ENCODE measurements at places on chromosomes 5 and 9.

GRCh38 chr9:82651474-82651873 is 411.5 kb downstream of the RASEF start:
- DNase-seq, result no peak

DNA sequence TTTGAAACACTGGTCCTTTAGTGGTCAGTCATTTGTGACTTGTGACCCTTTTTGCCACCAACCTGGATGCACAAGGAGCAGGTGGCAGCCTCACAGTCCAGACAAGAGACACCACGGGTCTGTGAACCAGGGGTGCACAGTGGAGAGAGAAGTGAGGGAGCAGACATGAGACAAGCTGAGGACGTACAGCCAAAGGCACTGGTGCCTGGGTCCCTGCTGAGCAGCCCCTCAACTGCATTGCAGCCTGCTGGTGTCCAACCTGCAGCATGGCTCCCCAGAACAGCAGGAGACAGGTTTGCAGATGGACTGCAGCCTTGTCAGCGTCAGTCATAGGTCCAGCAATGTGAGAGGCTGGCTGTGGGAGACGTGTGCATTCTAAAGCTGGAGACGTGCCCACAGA is 124.2 kb upstream of the FSTL4 start:
- DNase-seq, result no peak

DNA sequence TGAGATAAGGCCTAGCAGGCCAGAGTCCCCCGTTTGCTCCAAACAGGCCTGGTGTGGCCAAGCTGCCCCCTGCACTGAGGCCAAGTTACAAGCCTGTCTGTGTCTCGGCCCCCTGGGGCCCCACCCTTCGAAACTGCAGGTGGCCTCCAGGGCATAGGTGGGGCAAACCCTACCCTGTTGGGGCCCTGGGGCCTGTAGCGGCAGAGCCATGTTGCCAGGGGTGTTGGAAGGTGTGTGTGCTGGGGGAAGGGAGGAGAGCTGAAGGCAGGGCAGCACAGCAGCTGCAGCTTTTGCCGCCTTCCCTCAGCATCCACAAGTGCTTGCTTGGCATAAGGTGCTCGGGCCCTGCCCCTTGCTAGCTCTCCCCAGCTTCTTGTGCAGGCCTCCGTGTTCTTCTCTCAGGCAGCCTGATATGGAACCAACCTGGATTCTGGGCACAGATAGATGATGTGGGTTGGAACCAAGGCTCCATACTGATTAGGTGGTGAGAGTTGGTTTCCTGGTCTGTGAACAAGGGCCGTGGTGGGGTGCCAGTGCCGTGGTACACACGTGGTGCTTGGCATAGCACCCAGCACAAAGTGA is 12.7 kb downstream of the IRF1 start:
- no peak for DNase-seq

DNA sequence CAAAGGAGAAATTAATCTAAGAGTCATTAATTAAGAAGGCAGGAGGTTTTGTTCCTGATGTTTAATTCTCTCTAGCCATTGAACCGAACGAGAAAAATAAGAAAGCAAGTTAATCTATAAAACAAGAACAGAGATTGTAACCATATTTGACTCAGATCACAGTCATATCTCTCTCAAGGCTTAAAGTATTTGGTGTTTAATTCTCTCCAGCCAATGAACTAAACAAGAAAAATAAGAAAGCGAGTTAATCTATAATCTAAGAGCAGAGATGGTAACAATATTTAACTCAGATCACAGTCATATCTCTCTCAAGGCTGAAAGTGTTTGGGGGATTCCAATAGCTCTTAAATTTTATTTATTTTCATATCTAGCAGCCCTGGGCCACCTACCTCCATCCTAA is 74.4 kb upstream of the SHISAL2B start:
- no peak for DNase-seq

- DNase-seq, result no peak
Measured at GRCh38 chr5:178122346-178122745, 8.5 kb upstream of the RMND5B start.

DNA sequence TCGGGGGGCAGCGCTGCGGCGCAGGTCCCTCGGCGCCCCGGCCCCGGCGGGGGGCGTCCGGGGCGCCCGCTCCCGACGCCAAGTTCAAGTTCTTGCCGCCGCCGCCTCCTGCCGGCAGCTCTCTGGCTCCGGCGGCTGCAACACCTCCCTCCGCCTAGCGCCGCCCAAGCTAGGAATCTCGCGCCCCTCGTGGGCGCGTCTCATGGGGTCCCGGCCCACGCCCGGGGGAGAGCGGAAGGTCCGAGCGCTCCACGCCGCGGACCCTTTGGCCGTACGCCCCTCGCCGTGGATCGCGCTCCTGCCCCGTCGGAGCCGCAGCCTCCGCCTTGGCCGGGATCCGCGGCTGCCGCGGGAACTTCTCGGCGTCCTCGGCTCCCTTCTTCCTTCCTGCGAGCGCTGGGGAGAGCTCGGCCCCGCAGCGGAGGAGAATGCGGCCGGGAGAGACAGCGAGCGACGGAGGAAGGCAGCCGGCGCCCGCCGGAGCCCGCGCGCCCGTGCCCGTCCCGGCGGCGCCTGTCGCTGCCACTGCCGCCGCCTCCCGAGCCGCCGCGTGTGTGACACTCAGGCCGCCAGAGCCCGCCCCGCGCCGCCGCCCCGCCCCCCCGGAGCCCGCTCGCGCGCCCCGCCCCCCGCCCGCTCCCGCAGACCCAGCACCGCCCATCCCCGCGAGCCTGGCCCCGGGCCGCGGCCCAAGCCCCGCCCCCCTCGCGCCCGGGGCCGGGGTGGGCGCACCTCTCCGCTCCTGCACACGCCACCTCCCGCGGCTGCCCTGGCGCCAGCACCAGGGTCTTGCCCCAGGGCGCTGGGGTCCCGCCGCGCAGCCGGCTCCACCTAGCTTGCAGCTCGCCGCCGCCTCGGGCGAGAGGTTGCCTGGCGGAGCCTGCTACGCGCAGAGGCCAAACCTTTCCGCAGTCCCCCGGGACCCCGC is at the start of gene SHB:
SHB (minus strand) TSS at position 527 of the 928 bp plus-strand sequence. CDS start 582 bp downstream, outside the sequence.
- DNase-seq, result peak; percentile 57

GRCh38 chr9:87954230-87954629 is 20.1 kb downstream of the CDK20 start:
- DNase-seq, result no peak

DNA sequence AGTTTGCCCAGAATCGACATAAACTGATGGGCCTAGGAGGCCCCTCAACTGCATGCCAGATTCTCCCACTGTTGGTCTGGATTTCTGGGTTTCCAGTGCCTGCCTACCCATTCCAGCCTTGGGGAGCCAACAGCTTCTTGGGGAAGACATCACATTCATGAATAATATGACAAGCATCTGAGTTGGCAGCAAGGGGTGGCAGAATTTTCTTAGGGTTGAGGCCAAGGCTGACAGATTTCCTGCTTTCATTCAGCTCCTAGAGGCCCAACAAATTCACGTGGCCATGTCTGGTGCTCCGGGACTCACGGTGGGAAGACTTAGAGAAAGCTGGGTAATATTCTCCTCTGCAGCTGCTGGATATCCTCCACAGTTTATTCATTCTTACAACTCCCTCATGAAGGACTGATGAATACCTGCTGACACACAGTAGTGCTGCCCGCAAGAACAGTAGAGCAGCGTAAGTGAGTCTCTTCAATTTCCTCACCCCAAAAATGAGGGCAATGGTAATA is 305.0 kb upstream of the TNC start:
- DNase-seq, result no peak

- peak; percentile 10 for DNase-seq
Measured at GRCh38 chr9:134738869-134739659, 97.5 kb downstream of the COL5A1 start.

GRCh38 chr9:107367727-107368502 is 84.8 kb downstream of the RAD23B start:
- DNase-seq, result no peak

GRCh38 chr5:14257995-14258403 is 114.9 kb downstream of the TRIO start:
- no peak for DNase-seq

DNA sequence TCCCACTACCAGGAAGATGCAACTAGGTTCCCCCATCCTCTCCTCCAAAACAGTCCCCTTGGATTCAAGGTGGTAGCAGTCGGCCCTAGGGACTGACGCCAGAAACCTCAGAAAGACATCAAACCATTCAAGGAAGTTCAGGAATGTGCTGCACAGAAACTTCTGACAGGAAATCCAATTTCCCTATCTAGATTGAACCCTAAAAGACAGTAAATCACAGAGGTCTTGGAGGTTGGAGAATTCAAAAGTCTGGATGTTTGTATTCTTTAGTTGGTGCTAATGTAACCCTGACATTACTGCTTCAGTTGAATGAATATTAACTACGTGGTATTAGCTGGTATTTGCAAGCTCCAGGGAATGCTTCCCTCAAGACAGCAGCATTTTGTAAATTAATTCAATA is 125.3 kb downstream of the SYK start:
- no peak for DNase-seq

GRCh38 chr9:95880021-95880690 is 4.7 kb downstream of the ERCC6L2 start:
- DNase-seq, result no peak

GRCh38 chr5:74375271-74375670 is 265.3 kb downstream of the ENC1 start:
- DNase-seq, result no peak

DNA sequence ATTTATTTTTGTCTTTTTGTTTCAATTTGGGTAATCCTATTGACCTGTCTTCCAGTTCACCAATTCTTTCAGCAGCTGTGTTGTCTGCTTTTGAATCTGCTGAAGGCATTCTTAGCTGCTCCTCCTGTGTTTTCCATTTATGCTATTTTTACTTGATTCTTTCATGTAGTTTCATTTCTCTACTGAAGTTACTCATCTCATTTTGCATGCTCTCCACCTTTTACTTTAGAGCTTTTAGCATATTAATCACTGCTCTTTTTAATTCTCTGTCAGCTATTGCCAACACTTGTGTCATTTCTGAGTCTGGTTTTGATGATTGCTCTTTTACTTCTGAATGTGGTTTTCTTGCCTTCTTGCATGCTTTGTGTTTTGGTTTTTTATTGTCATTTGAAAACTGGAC is 496.0 kb upstream of the CLINT1 start:
- no peak for DNase-seq

DNA sequence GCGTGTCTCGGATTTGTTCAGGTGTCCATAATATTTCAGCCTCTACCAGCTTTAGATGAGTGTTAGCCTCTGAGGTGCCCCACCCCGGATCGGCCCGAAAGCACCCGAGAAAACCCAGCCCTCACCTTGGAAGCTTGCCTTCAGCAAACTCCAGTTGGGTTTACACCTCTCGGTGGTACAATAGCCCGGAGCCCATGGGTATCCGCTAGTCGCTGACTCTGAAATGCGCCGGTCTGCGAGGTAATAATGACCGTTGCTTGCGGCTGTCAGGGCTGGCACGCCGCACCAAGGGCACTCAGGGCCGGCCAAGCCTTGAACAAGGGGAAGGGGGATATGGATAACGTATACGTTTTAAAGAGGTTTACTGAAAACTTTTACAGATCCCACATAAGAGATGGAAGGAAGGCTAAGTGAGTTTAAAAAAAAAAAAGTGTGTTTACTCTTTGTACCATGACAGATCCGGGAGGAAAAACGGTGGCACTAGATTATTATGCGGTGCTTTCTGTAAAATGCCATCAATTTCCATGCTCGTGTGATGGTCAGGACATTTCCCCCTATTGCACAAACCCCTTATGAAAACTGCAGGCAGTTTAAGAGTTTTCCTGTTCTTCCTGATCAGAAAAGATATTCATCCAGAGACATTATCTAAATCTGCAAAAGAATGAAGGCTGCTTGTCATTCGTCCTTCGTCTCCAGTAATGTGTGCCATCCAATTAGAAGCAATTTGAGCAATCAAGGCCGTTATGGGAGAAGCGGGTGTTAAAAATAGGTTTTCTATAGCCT is 124.2 kb downstream of the TMEM161B start:
- no peak for DNase-seq

DNA sequence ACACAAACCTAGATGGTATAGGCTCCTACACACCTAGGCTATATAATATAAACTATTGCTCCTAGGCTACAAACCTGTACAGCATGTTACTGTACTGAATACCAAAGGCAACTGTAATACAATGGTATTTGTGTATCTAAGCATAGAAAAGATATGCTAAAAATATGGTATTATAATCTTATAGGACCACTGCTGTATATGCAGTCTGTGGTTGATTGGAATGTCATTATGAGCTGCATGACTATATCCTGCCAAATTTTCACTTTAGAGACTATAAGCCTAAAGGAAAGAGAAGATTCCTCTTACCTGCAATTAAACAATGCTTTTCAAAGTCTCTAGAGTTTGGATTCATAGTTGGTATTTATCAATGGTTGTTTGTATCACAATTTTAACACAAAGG is 24.7 kb upstream of the ACOT12 start:
- DNase-seq, result no peak

DNA sequence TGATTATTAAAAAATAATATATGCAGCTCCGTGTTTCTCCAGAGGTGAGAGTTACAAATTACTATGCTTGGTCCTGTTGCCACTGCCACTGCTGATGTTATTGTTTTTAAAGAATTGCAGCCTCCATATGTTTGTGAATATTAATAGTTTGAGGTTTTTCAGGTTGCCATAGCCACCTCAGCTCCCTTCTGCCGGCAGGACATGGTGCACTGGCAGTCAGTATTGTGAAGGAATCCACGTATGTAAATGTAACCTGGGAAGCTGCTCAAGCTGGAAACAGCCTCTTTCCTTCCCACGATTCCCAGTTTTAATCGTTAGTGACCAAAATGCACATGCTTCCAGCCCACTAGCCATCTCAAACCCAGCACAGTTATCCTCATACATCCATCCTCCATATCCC is 184.4 kb upstream of the CCNG1 start:
- DNase-seq, result no peak

- no peak for DNase-seq
Measured at GRCh38 chr5:100905259-100905914, 2.3 kb upstream of the ST8SIA4 start.

DNA sequence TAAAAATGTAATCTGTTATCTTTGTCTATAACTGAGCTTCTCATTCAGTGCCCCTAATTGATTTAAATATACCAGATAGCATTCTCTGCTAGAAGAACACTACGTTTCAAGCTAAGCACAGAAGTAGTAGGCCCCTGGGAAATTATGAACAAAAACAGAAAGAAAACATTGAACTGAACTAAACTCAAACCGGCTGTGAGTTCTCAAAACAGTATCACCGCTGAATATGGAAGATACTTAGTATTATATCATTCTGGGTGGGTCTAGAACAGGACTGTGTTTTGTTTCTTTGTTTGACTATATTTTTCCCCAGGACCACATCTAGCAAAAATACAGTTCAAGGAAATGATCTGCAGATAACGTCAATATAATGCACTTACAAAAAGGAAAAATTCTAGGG is 95.1 kb upstream of the HMHB1 start:
- no peak for DNase-seq

GRCh38 chr5:179623906-179624741 is 653 bp upstream of the HNRNPH1 start:
- no peak for DNase-seq

GRCh38 chr9:106931466-106931865 is 68.5 kb downstream of the ZNF462 start:
- DNase-seq, result no peak

DNA sequence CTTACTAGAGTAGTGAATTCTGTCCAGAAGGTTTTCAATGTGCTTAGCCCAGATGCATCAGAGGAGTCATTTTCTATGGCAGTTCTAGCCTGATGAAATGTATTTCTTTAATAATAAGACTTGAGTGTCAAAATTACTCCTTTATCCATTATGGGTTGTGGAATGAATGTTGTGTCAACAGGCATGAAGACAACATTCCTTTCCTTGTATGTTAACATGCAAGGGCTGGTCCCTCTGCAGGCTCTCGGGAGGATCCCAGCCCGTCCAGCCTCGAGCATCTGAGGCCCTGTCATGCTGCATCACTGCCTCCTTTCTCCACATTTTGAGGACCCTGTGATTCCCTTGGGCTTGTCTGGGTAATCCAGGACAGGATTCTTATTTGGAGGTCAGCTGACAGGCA is 42.9 kb upstream of the FAM120AOS start:
- no peak for DNase-seq

Measured in GDM1 (cell line).